Natural killer cell (primary cell): ENCODE measurements at places on chromosomes 1 and 21. TPM values are rescaled to one million over a fixed set of nuclear protein-coding genes. Genes with fewer than 3 reads are reported as not detected.

- DNase-seq: no peak
These were observed 4.4 kb downstream of the CCN1 start for GRCh38 chr1:85584923-85585322.

- no peak for DNase-seq
These were observed 66.0 kb upstream of the PAX7 start for GRCh38 chr1:18564676-18565075.

DNA sequence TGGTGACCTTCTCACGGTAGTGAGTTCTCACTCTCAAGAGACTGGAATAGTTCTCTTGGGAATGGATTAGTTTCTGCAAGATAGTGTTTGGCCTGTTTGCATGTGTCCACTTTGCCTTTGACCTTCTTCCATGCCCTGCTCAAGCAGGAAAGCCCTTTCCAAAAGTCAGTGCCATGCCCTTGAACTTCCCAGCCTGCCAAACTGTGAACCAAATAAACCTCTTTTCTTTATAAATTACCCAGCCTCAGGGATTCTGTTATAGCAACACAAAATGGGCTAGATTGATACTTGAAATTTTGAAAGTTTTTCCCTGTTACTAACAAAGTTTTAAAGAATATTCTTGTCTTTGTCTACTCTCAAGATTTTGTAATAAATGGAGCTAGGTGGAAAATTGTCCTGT, 139.6 kb downstream of the SLC35F3 start:
- DNase-seq: no peak

DNA sequence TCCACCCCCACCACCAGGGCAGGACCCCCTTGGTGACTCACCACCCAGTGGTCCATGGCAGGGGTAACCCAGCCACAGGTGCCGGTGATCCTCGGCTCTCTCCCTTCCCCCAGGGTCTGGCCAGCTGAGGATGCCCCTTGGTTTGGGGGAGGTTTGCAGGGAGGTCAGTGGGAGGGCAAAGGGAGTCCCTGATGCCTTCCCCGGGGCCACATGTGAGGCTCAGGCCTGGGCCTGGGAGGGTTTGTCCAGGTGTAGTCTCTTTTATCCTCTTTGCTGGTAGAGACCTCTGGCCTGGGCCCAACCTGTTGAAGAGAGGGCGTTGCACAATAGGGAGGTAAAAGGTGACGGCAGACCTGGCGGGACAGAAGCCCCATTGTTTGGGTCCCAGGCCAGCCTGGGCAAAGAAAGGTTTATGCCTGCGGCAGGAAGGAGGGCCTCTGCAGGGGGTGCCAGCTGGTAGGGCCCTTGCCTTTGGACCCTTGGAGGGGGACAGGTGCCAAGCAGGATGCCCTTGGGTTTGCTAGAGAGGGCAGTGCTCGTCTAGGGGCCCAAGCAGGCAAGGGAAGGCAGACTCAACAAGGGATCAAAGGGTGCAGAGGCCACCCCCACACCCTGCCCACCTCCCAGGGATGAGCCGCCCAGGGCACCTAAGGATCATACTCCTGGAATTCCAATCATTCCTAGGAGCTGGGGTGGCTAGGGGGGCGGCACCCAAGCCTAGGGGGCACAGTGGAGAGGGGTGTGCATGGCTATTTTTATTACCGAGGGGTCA, 760 bp upstream of the TINAGL1 start:
- DNase-seq: no peak

- no peak for DNase-seq
These were observed 45.5 kb downstream of the TNFSF4 start for GRCh38 chr1:173161510-173162221.

GRCh38 chr1:32652244-32652962, 1.4 kb downstream of the RBBP4 start:
- no peak for DNase-seq

DNA sequence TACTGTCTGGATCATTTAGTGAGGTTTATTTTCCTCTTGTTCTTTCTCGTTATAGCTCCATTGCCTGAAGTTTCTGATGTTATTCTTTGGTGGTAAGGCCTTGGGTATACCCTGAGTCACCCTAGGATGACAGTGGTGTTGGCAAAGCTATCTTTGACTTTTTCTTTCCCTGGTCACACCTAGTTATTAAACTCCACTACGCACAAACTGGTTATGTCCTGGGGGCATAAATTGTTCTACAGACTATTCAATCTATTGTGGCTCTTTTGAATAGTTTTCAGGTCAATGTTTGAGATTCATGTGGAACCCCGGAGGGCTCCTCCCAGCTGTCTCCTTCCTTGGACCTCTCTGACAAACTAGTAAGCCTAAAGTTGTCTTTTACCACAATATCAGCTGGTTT, 157.7 kb downstream of the SLC35F3 start:
- no peak for DNase-seq

The VWA5B1 gene
- not detected for total RNA-seq

The SPATA17 gene
- total RNA-seq: not detected

The CRABP2 gene
- 3.0 TPM for total RNA-seq
